ENCODE measurements at places on chromosomes 5 and 9.

DNA sequence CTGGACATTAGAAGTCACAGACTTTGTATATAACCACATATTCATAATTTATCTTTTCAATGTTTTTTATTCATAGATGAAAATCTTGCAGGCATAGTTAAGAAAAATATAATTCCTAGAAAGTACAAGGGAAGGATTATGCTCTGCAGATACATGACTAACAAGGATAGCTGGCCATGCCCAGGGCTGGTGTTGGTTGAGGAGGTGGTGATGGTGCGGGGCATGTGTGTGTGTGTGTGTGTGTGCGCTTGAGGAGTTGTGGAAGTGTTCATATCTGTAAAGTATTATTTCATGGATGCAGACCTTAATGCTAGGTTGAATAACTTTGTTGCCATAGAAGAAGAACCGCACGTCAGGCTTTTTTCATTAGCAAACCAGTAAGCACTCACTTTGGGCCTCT is 1.3 kb downstream of the S1PR3 start:
- DNase-seq = no peak

DNA sequence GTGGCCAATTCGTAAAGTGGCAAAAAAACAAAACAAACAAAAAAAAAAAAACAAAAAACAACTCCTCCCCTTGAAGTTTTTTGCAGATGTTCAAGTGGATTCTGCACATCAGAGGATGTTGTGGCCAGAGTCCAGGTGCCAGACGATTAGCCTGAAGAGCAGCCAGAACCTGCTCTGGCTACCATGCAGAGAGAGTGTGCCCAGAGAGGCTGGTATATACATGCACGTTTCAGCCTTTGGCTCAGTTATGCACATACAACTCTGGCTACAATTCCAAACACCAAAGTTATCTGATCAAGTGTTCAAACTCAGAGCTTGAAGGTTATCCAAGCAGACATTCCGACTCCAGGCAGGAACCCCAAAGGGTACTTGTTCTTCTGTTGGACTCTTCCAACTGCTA is 34.7 kb downstream of the GGTA1 start:
- DNase-seq = no peak

GRCh38 chr5:131607418-131607817 is 27.6 kb downstream of the RAPGEF6 start:
- DNase-seq = no peak

DNA sequence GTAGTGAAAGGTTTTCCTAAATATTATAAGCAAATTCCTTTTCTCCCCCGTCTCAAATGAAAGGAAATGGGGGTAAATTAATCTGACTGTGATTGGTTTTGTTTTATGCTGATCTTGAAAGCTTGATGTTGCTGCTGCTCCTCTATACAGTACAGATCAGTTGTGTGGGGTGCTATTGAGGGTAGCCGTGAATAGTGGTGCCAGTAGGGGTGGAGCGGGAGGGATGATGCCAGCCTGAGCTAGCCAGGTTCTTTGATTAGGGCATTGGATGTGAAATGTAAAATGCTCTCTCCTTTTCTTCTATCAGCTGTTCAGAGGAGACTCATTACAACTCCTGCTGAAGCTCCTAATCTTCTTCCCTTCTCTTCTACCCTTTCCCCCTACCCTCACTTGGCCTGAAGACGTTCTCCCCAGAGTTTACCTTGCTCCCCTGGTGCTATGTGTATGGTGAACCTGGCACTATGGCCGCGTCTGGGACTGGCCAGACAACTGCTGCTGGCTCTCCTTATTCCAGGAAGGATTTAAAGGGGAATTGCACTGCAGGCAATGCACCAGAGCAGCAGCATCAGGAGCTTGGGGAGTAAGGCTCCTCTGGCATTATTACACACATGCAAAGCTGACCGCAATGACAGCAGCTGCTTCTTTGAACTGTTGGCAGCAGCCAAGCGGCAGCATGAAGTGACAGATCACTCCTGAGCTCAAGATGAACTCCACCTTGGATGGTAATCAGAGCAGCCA is 566 bp downstream of the GPR21 start:
- no peak for DNase-seq

DNA sequence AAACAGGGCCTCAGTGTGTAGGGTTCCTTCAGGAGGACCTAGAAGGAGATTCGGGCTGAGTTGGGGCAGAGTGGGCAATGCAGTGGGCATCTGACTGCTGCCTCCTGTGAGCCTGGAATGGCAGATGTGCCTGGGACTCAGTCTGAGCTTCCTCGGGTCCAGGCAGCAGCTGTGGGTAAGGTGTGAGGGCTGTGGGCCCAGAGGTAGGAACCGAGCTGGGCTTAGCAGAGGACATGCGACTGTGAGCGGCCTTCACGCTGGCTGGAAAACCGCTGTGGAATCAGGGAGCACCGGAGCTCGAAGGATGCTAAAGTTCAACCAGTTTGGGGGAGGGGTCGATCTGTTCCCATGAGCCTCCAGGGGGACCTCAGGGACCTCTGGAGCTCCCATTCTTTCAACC is 137.0 kb downstream of the PAX5 start:
- DNase-seq = no peak

GRCh38 chr5:76022611-76023010 is 60.6 kb upstream of the SV2C start:
- no peak for DNase-seq

Measured in AG04449 (cell line).